ENCODE measurements at places on chromosomes 6 and 20.

- ATAC-seq = peak; percentile 31
Observed at GRCh38 chr6:52647199-52647598, 23.7 kb upstream of the TMEM14A start.

GRCh38 chr6:150719831-150720230 is 120.1 kb downstream of the PLEKHG1 start:
- no peak for ATAC-seq

DNA sequence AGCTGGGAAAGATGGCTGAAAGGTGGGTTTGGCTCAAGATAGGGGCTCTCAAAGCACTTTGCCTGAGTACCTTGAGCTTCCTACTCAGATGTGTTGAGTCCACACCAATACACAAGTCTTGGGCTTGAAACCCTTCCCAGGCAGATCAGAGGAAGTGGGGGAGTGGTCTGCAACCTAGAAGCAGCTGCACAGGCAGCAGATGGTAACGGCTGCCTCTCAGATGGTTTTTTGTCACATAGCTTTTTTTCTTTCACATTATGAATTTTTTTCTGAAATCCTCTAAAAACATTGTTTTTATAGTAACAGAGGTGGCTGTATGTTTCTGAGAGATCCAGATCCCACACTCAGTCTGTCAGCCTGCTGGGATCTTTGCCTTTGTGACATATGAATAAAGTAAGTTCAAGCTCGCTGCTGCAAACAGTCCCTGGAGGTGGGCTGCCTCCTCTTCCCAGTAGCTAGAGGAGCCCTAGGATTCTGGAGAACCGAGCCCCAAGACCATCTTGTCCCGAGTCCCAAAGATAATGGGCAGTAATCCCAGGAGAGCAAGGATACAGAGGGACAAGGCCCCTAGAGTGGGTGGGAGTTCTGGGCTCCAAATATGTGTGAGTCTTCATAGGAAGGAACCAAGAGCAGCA is 97.1 kb upstream of the TOP1 start:
- no peak for ATAC-seq

- no peak for ATAC-seq
Observed at GRCh38 chr20:11459090-11459890, 458.4 kb upstream of the BTBD3 start.

- ATAC-seq = no peak
Observed at GRCh38 chr6:126040826-126041225, 54.5 kb downstream of the TRMT11 start.

DNA sequence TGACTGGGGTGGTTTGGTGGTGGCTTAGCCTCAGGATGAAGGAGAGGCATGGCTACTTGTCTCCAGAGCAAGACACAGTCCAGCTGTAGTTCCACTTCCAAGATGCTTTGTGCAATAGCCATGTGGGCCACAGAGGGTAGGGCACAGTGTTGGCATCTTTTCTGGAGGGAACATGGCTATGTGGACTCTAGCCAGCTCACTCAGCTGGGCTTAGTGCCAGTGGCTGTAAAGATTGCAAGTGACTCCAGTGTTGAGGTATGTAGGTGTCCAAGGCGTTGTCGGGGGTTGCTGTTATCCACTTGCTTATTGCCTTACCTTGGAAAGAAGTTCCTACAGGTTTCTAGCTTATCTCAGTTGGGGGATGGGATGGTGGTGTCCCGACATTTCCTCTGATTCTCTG is 233.4 kb downstream of the CD109 start:
- ATAC-seq = no peak

DNA sequence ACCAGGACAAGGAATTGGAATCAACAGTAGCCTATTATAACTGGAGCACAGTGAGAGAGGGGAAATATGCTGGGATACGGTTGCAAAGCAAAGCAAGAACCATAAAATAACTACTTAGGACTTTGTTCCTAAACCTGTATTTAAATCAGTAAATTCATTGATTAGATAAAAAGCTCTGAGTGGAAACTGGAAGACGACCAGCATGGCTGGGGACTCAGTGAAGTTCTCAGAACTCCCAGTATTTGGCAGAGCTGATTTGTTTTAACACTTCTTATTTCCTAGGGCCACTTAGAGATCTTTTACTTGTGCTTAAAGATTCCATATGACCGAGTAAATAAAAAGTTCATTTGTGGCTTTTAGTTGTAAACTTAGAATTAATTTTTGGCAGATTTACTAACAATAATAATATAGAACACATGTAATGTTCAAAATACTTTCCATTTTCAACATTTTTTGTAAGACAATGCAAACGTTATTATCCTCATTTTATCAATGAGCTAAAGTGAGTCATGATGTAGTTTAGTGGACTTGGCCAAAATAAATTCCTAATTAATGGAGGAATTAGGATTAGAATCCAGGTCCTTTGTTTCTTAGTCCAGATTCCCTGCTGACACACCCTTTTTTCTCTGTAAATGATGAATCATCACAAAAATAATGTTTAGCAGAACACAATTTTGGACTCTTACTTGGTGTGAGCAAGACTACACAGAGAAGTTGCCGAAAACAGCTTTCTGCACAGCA is 392.9 kb downstream of the GJA1 start:
- ATAC-seq = no peak

- no peak for ATAC-seq
Observed at GRCh38 chr20:24764027-24764793, 184.9 kb upstream of the CST7 start.

- no peak for ATAC-seq
Observed at GRCh38 chr6:140980265-140980887, 1152.3 kb upstream of the GJE1 start.

Data from activated T-helper 17 cell treated with anti-CD3 and anti-CD28 coated beads, Interleukin-2, amount 50 U/mL, for 72 hours (primary cell).